ENCODE measurements at places on chromosomes 12 and 14. TPM values are rescaled to one million over a fixed set of nuclear protein-coding genes. Genes with fewer than 3 reads are reported as not detected.

DNA sequence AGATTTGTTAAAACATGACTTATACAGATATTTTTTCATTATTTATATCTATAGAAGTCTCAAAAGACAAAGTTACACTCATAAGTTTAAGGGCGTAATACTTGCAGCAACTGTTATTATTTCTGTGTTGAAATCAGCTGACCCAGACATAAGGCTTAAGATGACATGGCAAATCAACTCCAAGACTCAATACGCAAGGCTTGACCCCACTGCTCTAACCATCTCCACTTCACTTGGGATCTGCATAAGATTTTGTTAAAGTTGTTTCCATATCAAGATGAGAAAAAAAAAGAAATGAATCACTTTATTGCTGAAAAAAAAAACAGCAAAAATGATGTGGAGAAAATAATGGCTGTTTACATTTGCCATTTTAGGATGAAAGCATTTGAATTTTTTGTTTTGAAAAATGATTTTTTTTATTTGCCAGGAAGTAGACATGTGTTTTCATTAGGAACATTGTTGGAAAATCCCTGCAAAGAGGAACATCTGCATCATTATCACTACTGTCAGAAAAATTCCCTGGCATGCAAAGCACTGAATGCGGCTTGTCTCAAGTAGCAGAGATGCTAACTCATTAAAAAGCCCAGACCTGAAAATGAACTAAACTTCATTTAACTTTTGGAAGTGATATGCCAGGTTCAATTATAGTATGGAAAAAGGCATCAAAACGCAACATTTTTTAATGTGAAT, 73.5 kb downstream of the LIN7A start:
- H3K27me3 ChIP-seq, result no peaks in the 10 kb centered on the region
- H3K36me3 ChIP-seq, result no peaks in the 10 kb centered on the region
- H3K4me3 ChIP-seq, result no peak overlapping the region
- peak; percentile 56 for DNase-seq

DNA sequence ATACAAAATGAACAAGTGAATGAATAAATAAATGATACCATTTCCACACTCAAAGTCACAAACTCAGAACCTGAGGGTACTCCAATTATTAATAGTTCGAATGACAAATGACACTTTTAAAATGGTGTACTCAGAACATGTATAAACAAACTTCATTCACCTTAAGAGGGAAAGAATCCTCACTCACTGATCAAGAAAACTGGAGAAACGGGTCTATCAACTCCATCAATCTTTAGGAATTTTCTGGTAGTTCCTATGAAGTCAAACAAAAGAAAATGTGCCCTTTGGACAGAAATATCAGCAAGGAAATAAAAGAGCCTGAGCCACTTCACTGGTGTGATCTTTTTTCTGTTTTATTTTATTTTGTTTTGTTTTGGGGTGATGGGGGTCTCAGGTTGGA, 5.2 kb upstream of the NRDE2 start:
- no peaks in the 10 kb centered on the region for H3K36me3 ChIP-seq
- no peaks in the 10 kb centered on the region for H3K27me3 ChIP-seq
- no peak overlapping the region for H3K4me3 ChIP-seq

GRCh38 chr12:93968536-93969285, 179.7 kb upstream of the PLXNC1 start:
- no peaks in the 10 kb centered on the region for H3K27me3 ChIP-seq
- H3K4me3 ChIP-seq, result no peak overlapping the region
- no peaks in the 10 kb centered on the region for H3K36me3 ChIP-seq
- H3K4me1 ChIP-seq, result no peaks in the 10 kb centered on the region
- no peak overlapping the region for H3K27ac ChIP-seq

DNA sequence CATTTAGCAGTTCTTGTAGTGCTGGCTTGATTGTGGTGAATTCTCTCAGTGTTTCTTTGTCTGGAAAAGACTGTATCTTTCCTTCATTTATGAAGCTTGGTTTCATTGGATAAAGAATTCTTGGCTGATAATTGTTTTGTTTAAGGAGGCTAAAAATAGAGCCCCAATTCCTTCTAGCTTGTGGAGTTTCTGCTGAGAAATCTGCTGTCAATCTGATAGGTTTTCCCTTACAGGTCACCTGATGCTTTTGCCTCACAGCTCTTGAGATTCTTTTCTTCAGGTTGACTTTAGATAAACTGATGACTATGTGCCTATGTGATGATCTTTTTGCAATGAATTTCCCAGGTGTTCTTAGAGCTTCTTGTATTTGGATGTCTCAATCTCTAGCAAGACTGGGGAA, 1508.5 kb upstream of the FLRT2 start:
- no peaks in the 10 kb centered on the region for H3K27me3 ChIP-seq
- no peaks in the 10 kb centered on the region for H3K36me3 ChIP-seq

DNA sequence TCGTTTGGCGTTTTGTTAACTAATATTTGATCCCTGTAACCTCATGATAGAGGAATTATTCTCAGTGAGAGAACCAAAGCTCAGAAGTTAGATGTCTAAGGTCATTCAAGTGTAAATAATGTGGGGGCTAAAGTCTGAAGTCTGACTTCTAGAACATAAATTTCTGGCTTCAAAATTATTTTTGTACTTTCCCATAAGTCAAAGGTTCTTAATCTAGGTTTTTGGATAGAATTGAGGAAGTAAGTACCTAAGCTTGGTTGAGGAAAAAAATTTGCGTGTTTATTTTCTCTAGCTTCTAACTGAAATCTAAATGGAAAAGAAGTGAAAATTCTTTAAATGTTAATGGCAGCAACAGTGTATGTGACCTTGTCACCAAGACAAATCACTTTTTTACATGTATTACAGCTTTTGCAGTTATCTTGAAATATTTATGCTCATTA, 2.3 kb downstream of the LARP4 start:
- no peak overlapping the region for H3K4me3 ChIP-seq
- no peaks in the 10 kb centered on the region for H3K27me3 ChIP-seq
- H3K4me1 ChIP-seq, result peaks cover 23% of the 10 kb centered on the region
- no peaks in the 10 kb centered on the region for H3K36me3 ChIP-seq
- peak; percentile 3 for DNase-seq
- H3K27ac ChIP-seq, result no peak overlapping the region

DNA sequence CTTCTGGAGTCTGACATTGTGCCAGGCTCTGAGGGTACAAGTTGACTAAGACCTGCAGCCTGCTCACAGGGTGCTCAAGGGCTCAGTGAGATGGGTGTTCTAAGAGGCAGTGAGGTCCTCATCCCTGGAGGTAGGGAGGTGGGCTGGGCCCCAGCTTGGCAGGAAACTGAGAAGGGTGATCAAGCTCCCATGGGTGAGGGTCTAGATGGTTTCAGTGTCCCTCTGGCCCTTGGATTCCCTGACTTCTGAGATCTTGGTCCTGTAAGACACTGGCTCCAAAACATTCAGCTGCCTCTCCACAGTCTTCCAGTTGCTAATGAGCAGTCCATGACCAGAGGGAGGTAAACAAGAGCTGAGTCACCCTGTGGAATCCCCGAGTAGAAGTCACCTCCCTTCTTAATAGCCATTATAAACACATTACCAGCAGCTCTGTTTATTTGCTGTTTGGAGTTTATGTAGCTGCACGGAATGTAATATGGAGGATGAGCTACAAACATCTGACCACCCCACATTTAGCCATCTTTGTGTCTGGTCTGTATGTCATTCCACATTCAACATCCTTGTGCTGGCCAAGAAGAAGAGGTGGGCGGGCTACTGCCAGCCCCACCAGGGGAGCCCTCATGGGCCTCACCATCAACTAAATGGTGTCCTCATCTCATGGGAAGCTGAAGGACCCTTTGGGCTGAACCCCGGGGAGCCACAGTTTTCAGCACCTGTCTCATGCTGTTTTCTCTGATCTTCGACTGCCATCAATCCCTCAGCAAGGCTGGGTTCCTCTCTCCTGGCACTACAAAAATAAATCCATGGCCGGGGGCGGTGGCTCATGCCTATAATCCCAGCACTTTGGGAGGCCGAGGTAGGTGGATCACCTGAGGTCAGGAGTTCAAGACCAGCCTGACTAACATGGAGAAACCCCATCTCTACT, 37.2 kb upstream of the BDKRB2 start:
- no peak for DNase-seq
- no peaks in the 10 kb centered on the region for H3K27me3 ChIP-seq
- no peaks in the 10 kb centered on the region for H3K4me1 ChIP-seq

Gene VDR
- 4.4 TPM for total RNA-seq

Gene NRXN3
- total RNA-seq, result 6.7 TPM

Gene TSFM
- 17.1 TPM for total RNA-seq

Gene MGP
- total RNA-seq, result 592 TPM

Measured in lung (tissue), 17 donors.